ENCODE measurements at places on chromosomes 3 and 15.

DNA sequence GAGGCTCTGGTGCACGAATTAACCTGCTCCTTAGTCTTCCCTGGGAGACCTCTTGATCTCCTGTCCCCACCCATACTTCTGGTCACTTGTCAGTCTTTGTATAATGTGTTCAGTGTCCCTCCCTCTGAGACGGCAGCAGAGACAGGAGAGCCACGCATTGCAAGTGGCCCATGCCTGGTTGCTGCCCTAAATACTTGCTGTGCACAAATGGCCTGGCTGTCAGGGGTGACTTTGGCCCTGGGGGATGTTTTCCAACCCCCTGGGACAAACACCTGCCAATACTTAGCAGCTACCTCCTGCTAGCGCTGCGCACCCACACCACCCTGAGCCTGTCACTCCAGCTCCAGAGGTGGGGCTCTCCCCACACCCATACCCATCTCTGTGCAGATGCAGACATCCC is 17.2 kb downstream of the KLF13 start:
- no peak for DNase-seq

- no peak for DNase-seq
Observed at GRCh38 chr3:157119369-157119951, 40.5 kb downstream of the CCNL1 start.

GRCh38 chr15:89937365-89938350 is 24.9 kb upstream of the ARPIN start:
- DNase-seq: no peak

DNA sequence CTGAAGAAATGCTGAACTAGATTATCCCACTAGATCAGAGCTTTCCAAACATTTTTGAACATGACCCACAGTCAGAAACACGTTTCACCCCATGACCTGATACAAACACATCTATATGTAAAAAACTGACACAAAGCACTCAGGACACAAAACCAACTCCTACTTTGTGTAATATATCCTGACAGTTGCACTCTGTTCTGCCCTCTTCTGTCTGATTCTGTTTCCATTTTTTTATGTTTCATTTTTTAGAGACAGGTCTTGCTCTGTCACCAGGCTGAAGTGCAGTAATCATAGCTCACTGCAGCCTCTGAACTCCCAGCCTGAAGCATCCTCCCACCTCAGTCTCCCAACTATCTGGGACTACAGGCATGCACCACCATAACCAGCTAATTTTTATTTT is 15.8 kb upstream of the RFTN1 start:
- no peak for DNase-seq

DNA sequence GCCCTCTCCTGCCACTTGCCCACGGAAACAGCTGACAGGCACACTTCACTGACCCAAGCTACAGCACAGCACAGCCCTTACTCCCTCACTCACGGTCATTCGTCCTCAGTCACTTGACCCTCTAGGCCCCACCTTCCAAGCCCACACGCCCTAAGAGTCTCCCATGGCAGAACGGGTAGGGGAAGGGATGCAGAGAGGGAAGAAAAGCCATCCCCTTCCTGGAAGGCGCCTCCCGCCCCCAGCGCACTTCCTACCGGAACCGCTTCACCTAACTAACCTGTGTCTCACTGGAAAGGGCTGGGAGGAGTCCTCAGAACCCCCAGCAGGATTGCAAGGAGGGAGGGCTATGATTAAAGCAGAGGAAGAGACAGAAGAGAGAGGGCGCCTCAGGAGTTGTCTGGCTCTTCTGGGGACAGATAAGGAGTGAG is 22.9 kb downstream of the EPHB3 start:
- DNase-seq: no peak

GRCh38 chr3:12444582-12445471 is 39.5 kb upstream of the TSEN2 start:
- DNase-seq: no peak

- DNase-seq: peak; percentile 71
Observed at GRCh38 chr15:67542420-67543347, at the start of gene MAP2K5. Gene MAP2K5, plus strand, starts transcription at chr15:67542703. Its CDS starts 633 bp downstream, at chr15:67543336.

DNA sequence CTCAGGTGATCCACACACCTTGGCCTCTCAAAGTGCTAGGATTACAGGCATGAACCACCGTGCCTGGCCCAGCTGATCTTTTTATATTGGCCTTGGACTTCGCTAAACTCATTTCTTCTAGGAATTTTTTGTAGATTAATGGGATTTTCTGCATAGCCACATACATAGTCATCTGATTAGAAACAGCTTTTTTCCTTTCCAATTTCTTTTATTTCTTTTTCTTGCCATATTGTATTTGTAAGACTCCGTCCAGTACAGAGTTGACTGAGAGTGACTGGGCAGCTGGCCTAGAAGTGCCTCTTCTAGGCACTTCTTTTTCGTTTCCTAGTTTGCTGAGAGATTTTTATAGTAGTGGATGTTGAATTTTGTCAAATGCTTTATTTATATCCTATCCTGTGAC is 37.4 kb downstream of the ARIH1 start:
- DNase-seq: no peak

DNA sequence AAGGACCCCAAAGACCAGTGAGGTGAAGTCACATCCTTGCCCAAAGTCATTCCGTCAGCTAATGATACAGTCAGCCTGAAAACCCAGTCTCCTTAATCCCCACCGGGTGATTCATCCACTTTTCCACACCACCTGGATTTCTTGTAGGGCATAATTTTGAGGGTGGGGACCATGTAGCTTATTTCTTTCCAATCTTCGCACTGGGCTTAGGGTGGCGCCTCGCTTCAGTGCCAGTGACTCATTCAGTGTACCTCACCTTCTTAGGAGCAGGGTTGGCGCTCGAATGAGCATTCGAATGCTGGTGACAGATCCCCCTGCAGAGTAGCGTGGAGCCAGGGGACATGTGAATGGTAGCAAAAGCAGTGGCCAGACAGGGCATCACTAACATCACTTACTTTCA is 24.0 kb downstream of the BMF start:
- no peak for DNase-seq

DNA sequence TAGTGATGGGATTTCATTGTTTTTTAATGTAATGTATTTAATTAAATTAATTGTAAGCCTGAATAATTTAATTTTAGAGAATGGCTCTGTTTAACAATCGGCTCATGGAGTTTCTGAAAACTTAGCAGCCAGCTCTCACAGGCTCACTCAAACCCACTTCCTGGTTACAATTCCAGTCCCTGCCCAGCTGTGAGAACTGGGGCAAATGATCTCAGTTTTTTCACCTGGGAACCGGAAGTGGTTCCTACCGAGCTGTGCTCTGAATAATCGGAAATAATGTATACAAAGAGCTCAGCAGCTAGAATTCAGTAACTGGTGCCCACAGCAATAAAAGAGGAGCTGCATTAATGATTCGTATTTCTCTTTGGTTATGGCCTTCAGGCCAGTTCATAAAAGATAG is 244.3 kb upstream of the MCTP2 start:
- no peak for DNase-seq

DNA sequence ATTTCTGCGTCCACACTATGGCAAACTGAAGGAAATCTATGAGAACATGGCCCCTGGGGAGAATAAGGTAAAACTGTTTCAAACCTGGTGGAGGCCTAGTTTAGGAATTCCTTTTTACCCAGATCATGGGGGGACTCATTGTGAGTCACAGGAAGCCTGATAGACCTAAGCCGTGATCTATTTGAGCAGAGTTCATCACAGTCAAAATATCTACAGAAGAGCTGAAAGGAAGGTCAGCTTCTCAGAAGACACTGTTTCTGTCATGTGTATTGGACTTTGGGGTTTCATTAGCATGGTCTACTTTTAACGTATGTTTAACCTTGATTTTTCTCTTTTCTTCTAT is 1.3 kb downstream of the PSMD2 start:
- DNase-seq: no peak

DNA sequence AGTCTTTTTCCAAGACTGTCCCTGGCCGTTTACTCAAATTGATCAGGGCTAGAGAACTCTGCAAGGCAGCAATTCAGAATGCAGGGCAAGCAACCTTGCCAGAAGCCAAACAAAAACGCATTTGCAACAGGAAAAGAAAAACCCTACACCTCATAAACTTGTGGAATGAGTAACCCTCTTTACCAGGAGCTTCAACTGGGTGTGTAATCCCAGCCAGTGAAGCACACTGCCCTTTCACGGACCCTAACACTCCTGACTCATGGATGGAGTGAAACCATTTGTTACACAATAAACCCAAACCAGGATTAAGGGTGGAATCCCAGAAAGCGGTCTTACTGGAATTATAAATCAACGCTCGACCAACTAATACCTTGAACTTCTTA is 14.8 kb upstream of the LDHAL6B start:
- DNase-seq: no peak

DNA sequence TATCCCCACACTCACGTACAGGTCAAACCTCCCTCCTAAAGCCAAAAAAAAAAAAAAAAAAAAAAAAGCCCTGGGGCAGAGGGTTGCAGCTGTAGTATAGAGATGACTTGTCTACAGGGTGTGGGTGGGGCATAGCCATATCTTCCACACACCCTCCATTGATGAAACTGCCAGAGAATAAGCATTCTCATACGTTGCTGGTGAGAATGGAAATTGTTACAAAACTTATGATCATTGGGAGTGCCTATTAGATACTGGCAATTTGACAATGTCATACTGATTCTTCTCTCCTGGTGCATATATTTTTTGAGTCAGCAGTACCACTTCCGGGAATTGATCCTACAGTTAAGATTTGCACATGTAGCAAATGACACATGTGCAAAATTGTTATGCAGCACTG is 11.0 kb upstream of the CTNNB1 start:
- DNase-seq: no peak

DNA sequence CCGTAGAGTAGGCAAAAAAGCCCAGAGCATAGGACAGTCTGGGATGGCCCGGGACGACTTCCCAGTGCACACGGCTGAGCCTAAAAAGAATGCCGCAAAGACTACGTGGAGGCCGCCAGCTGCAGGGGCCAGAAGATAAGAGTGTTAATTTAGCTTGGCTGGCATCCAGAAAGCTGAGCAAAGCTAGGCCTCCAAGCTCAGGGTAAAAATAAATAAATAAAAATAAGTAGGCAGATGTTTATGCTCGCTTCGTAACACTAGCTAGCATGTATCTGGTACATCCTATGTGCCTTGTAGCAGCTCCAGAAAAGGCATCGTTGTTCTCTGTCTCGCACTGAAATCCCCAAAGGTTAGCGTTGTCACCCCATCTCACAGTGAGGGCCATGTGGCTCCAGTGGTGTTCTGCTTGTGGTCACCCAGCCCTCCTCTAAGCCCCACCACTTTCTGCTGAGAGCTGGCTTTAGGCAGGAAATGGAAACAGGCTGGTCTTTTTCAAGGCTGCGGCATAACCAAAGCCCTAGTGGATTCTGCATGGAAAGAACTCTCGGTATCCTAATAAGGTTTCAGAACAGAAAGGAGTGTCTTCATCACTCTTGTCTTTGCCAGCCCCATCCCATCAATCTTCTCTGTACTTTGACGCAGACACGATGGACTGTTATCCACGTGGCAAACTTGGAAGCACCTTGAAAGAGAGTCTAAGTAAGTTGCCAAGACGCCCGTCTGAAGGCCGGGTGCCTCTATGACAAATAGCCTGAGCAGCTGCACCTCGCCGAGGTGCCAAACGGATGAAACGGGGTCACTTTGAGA is 58.1 kb upstream of the MEF2A start:
- no peak for DNase-seq

DNA sequence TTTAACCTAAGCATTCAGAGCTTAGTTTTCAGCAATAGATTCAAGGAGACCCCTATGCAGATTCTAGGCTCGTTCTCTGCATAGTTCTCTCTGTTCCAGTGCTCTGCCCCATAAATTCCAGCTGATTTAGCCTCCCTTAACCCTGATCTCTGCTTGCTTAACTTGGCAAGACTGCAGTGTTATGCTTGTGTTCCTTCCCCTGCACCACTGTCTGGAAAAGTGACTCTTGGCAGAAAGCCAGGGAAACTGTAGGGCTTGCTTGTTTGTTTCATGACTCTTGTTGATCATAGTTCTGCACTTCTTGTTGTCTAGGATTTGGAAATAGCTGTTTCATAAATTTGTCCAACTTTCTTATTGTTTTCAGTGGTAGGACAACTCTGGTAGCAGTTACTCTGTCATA is 40.1 kb downstream of the ANAPC13 start:
- DNase-seq: no peak

DNA sequence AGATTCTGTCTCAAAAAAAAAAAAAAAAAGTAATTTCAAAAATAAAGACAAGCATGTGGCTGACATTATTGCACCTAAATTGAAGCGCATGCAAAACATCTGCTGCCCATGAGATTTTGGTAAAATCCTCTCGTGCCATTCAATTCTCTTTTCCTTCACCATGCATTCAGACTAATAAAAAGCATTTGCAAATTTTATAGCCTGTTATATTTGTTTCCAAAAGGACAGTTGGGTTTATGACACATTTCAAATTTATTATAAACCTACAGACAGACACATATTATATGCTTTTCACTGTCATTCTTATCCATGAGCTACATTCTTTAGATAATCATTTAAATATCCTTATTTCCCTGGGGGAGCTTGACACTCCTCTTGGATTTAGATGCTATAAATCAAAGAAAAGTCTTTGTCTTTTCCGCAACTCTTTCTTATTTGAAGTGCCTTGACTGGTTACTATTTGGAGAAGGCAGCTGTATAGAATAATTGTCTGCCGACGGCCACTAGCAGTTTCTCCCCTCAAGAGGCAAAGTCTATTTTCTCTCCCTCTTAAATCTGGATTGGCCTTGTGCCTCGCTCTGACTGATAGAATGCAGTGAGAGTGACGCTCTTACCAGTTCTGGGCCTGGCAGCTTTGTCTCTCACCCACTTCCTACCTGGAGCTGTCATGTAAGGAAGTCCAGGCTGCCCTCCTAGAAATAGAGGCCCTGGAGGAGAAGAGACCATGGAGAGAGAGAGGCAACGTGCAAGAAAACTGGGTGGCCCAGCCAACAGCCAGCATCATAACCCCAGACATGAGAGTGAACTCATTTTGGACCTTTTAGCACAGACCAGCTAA is 6.8 kb upstream of the LRIG1 start:
- no peak for DNase-seq

- DNase-seq: no peak
Observed at GRCh38 chr3:64900156-64900555, 212.4 kb upstream of the ADAMTS9 start.

DNA sequence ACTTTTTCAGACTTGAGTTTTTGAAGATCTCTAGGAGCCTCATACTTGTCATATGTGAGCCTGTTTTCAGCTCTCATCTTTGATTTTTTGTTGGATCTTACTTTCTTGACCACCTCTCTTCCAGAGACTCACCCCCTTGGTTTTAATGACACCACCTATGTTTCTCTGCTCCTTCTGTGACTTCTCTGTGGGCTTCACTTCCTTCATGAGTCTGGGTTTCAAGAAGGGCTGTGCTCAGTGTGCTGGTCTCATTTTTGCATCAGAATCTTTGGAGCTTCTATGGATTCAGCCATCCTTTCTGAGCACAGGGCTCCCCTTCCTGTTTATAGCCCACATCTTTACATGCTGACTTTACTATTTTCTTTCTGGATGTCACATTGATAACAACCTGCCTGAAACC is 17.7 kb downstream of the PPM1L start:
- no peak for DNase-seq

GRCh38 chr3:111812701-111813100 is 46.4 kb upstream of the PHLDB2 start:
- no peak for DNase-seq

Data from activated T-helper 1 cell treated with anti-CD3 and anti-CD28 coated beads, Interleukin-2, amount 50 U/mL, for 16 hours (primary cell).